Hematopoietic multipotent progenitor cell treated with erythropoietin and hydrocortisone succinate and interleukin-3 and kit ligand, for 15 days (in vitro differentiated cells): ENCODE measurements at places on chromosomes 3 and 15.

GRCh38 chr15:78841891-78842290 lies 30.6 kb upstream of the ADAMTS7 start:
- DNase-seq = no peak

DNA sequence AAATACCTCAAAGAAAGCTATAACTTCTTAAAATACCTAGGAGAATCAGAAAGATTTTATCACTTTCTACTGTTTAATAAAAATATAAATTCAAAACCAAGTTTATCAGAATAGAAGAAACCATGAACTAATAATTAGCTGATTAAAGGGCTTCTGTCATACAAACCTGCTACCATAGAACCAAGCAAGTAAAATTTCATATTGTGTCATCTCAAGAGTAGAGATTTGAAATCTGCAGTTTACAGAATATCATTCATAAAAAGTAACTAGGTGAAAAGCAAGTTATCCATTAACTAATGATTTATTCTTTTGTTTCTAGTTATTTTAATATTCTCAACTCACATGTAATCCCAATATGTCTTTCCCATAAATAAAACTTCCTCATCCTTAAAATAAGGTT lies 36.8 kb upstream of the XXYLT1 start:
- DNase-seq = no peak

DNA sequence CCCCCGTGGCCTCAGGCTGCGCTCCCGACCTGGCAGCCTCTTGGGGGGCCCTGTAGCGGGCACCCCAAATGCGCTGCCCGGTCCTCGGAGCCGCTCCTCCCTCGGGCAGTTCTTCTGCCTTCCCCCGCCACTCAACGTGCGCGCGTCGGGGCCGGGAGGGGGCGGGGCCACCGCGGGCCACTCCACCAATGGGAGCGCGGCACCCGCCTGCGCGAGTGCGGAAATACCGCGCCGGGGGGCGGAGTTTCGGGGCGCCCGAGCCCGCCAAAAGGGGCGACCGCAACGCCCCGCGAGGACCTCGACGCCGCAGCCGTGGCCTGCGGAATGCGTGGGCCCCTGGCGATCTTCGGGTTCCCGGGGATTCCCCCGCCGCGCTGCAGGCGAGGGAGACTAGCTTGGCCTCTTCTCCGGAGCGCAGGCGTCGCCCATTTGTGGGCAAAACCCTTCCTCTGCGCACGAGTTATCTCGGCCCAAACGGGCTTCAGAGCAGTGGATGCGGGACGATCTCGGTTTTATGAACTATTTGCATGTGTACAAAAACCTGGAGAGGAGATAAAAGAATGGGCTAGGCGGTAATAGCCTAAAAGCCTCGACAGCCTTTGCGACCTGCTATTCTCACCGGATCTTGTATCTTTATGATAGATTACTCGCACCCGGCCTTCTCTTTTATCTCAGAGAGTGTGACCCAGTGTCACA lies at the start of gene TASOR:
Gene TASOR (minus strand): TSS at position 144 of the 696 bp plus-strand sequence. CDS start 259 bp downstream, outside the sequence.
- peak; percentile 87 for DNase-seq

- no peak for DNase-seq
Observed at GRCh38 chr15:101133751-101134261, 118.0 kb downstream of the CHSY1 start.

DNA sequence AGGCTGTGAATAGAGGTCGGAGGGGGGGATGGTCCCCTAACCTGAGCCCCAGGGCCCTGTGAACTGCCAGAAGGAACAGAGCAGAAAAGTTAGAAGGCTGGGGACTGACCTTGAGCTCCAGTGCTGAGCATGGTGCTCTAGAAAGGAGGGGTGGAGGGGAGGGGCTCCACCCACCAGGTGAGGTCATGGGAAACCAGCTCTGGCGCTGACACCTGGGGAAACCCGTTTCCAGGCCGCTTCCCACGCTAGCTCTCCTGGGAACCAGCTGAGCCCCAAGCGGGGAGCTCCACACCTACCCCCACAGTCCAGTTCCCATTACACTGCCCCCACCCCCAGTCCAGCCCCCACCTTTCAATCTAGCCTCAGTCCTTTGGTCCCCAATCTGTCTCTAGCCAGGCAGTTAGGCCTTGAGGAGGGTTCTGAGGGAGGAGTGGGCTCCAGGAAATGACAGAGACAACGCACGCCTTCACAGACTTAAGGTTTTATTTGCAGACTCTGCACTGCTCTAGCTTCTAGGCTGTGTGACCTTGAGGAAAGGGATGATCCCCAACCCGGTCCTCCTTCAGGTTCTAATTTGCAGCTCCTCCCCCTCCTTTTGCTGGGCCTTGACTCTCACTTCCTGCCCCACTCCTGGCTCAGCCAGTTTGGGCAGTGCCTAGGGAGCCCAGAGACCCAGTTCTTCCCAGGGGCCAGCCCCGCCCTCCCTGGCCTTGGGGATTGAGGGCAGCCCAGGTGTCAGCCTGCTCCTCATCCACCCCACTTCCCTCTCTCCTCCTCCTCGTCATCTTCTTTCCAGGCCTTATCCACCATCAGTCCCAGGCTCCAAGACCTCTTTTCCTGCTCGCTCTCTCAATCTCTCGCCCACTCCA lies 2.1 kb downstream of the RHOV start:
- DNase-seq = no peak

DNA sequence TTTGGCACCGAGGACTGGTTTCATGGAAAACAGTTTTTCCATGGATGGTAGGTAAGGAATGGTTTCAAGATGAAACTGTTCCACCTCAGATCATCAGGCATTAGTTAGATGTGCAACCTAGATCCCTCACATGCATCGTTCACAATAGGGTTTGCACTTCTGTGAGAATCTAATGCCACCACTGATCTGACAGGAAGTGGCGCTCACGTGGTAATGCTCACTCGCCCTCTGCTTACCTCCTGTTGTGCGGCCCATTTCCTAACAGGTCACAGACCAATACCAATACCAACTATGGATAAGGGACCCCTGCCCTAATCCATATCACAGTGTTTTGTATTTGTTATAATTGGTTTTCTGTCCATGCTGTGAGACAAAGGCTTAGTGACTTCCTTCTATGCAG lies 58.9 kb downstream of the SLMAP start:
- DNase-seq = no peak

DNA sequence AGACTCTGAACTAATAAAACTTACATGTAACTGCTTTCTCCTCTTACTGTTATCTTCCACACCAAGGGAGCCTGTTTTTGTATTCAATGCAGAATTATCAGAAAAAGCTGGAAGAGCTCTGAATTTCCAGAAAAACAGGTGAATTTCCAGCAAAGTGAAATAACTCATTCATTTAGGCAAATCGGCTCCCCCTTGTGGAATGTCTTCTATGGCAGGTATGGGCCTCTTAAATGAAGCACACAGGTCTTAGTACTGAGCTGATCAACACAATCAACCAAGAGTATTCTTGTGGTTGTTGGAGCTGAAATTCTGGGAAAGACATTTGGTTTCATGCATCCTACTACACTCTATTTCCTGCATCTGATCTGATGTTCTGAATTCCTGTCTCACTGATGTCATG lies 31.0 kb upstream of the PTPRG start:
- no peak for DNase-seq

DNA sequence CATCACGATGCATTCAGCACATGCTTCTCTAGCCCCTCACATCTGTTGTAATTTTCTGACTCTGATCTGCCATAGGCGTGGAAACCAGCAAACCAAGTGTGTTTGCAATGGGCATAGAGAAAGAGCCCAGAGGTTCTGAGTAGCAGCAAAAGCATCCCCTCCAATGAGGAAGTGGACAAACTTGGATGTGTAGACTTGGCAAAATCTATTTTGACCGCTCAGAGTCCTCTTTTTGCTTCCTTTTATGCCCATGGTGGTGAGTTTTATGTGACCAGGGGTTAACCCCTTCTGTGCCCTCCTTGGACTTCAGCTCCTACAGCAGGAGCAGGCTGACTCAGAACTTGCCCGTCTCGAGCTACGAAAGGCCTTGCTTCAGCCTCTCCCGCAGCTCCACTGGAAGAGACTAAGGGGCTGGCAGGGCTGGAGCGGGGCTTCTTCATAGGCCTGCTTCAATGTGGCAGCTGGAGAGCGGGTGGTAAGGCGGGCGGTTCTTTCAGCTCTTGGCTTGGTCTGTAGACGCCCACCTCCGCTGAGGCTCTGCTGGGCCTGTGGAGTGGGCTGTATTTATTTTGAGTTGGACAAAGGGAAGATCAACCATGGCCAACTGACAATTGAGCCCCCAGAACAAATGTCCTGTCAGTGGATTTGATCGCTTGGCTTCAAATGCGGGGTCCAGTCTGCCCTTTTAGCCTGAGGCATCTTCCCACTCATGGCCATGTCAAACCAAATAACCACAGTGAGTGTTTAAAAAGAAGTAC lies 6.5 kb upstream of the ETV5 start:
- DNase-seq = no peak

DNA sequence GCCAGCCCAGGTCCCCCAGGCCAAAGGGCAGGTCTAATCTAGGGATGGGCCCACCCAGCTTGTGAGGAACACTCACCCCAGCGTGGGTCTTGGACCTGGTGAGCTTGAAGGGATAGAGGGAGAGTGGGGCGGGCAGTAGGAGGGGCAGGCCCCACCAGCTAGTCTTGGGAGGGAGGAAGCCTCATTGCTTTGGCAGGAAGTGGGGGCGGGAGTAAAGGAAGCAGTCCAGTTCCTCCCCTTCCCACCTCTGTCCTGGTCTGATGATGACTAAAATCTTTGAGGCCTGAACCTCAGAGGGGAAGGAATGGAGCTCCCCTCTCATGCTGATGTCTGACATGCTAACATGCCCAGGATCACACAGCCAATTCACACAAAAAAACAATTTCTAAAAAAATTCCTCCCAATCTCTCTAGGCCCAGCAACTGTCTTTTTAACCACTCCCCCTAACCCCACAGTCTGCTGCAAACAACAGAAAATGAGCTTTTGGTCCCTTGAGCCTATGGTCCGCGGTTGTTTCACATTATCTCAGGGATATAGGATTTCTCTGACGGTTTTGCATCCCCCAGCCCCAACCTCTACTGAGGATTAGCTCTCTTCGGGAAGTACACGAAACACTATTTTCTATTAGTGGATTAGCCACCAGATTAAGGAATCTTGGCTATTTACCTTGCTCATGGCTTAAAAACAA lies 30.7 kb upstream of the DUSP7 start:
- no peak for DNase-seq

GRCh38 chr3:108946292-108947285 lies 7.1 kb downstream of the GUCA1C start:
- no peak for DNase-seq

GRCh38 chr3:25548836-25549235 lies 115.9 kb downstream of the TOP2B start:
- DNase-seq = no peak

DNA sequence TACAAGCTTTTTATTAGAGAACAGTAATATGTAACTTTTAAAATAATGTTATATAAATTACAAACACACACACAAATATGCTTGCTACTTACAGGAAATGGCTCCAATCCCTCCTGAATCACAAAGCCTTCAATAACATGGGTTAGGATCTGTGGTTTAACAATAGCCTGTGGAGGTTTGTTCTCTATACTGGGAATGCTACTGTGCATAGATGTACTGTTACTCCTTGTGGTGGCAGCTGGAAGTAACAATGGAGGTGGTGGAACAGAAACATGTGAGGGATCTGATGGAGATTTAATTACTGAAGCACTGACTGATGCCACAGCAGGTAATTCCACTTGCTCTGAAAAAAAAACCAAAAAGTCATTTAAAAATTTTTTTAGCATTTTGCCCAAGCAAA lies 64.4 kb downstream of the PHC3 start:
- DNase-seq = no peak

GRCh38 chr3:179608931-179609720 lies 4.5 kb downstream of the NDUFB5 start:
- DNase-seq = no peak

- no peak for DNase-seq
Observed at GRCh38 chr3:178808748-178809147, 262.9 kb downstream of the ZMAT3 start.

DNA sequence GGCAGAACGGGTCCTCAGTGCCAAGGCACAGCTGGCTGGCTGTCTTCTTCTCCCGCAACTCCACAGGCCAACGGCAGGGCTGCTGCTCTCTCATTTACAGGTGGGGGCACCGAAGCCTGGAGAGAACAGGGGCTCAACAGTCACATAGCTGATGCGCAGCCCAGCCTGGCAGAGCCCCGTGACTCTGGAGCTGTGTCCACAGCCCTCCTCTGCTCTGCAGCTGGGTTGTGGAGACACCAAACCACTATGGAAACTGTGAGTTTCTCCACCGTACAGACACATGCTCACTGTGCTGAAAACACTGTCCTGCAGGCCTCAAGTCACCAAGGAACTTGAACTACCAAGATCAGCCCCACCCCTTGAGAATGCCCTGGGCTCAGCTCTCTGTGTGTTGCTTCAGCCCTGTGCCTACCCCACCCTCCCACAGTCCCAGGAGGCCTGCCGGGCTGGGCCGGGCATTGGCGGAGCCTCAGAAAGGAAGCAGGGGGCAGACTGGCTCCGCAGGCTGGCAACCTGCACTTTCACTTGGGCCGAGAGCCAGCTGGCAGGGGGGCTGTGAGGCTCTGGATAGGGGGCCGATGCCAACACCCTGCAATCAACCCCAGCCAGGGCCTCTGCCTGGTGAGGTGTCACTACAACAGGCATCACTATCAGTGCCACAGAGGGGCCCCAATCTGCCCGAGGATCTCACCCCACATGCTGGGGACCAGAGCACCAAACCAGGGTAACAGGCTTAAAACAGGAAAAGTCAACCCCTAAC lies 113.7 kb upstream of the RPL32 start:
- peak; percentile 97 for DNase-seq

DNA sequence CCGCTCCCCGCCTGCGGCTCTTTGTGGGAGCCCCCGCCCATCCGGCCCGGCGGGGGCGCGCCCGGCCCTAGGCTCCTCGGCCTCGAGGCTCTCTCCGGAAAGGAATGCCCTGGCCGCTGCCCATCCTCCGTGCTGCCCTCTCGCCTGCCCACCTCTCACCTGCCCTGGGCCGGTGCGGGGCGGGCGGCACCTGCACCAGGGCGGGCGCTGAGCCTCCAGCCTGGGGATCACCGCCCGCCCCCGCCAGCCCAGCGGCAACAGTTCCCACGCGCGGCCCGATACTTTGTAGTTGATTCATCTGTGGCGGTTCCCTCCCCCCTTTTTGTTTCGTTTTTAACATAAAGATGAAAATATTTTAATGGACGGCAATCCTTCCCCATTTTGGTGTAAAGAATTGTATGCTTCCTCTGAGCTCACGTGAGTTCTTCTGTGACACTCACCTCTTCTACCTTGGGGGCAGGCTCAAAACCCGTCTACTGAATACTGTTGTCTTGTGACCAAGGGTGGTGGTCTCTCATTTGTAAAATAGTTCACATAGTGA lies 1.9 kb downstream of the KLF13 start:
- peak; percentile 51 for DNase-seq

DNA sequence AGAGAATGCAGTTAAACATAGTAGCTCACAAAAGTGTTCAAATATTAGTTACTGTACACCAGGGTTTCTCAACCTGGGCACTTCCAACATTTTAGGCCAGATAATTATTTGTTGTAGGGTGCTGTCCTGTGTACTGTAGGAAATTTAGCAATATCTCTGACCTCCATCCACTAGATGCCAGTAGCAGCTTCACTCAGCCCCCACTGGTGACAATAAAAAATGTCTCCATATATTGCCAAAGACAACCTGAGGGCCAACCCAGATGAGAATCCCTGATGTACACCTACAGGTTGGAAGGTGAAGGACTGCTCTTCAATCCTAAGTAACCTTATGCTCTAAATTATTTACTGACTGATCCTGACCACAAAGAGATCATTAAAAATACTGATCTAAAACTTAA lies 32.5 kb downstream of the DCUN1D1 start:
- DNase-seq = peak; percentile 73
